GOT3 (cell line): ENCODE measurements at places on chromosomes 12 and 14.

DNA sequence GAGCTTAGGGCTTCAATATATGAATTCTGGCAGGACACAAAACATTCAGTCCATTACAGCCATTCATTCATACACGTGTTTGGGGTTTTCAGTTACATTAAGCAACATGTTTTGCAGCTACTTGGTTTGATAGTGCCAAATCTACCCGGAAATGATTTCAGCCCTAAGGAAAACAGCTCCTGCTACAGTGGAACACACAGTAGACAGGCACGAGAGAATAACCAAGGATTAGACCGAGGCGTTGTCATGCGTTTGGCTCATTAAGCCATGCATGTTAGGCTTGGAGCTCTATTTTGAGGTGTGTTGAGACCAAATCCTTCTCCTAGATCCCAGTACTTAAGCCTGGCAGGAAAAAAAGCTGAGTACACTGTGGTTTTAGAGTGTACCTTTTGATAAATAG lies 177.4 kb downstream of the PRKCH start:
- DNase-seq, result no peak

GRCh38 chr12:58139894-58140293 lies 198.5 kb downstream of the ATP23 start:
- DNase-seq, result no peak

GRCh38 chr12:38629064-38629463 lies 276.3 kb downstream of the CPNE8 start:
- DNase-seq, result no peak

- DNase-seq, result no peak
These were observed 10.6 kb upstream of the ATP5MC2 start for GRCh38 chr12:53686436-53686835.
